Fibroblast of lung (primary cell): ENCODE measurements at places on chromosomes 6 and 20. TPM values are rescaled to one million over a fixed set of nuclear protein-coding genes. Genes with fewer than 3 reads are reported as not detected.

The NCOA7 gene
- polyA plus RNA-seq, result 12.8 and 13.7 TPM in 2 replicates

The RIPPLY2 gene
- polyA plus RNA-seq, result not detected in 2 replicates

The OTOR gene
- not detected in 2 replicates for polyA plus RNA-seq

The CD109 gene
- polyA plus RNA-seq, result 48.4 and 52.6 TPM in 2 replicates

The KCNS1 gene
- 0.24 and 0.33 TPM in 2 replicates for polyA plus RNA-seq

DNA sequence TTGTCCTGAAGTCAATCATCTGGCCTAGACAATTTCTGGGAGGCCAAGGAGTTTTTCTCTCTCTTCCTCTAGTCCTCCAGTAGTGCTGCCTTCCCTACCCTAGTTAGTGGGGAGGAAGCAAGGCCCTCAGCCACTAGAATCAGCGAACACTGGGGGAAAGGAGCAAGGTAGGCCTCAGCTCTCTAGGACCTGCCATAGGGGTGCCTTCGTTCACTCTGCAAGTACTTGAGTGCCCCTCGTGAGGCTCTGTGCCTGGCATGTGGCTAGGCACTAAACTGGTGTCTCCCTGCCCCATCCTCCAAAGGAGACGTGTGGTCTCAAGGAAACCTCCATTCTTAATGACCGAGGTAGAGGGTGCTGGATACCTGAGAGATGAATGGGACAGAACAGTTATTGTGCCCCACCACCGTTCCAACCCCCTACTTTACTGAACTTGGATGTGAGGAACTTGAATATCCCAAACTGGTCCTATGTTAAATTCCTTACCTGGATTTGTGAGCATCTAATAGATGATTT is 1.1 kb downstream of the DEF6 start:
- DNase-seq, result no peak

The TTK gene
- 4.9 and 20.6 TPM in 2 replicates for polyA plus RNA-seq
